ENCODE measurements at places on chromosomes 2 and 18. TPM values are rescaled to one million over a fixed set of nuclear protein-coding genes. Genes with fewer than 3 reads are reported as not detected.

DNA sequence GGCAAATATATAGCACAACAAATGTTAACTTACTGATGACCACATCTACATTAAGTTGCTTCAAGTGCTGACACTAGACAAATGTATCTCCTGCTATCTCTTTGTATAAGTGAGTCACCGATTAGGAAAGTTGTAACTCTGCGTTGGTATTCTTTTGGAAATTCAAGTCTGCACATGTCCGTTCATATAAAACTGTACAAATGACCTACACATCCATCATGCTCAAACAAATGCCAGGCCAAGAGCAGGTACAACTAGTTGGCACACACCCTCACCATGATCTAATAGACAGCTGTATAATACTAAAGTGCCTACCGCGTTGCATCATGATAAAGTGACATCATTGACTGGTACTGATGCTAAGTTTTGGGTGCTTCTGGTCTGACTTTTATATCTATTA is 141.1 kb downstream of the RBMS1 start:
- H3K27ac ChIP-seq: no peak overlapping the region
- no peak for DNase-seq
- no peaks in the 10 kb centered on the region for H3K27me3 ChIP-seq
- H3K36me3 ChIP-seq: peaks cover 9% of the 10 kb centered on the region

- H3K4me3 ChIP-seq: no peak overlapping the region
- peaks cover 2% of the 10 kb centered on the region for H3K36me3 ChIP-seq
- no peak overlapping the region for H3K27ac ChIP-seq
- no peak for DNase-seq
- H3K4me1 ChIP-seq: no peaks in the 10 kb centered on the region
These were observed 84.6 kb downstream of the DNMT3A start for GRCh38 chr2:25257032-25257552.

The LRP1B gene
- total RNA-seq: 0.05 TPM

- H3K27ac ChIP-seq: peak overlapping the region; percentile 22
- no peaks in the 10 kb centered on the region for H3K27me3 ChIP-seq
- peaks cover 12% of the 10 kb centered on the region for H3K4me1 ChIP-seq
- no peaks in the 10 kb centered on the region for H3K36me3 ChIP-seq
- DNase-seq: peak; percentile 11
These were observed 118.9 kb downstream of the CCDC102B start for GRCh38 chr18:68916734-68917133.

- H3K4me3 ChIP-seq: no peak overlapping the region
- no peak overlapping the region for H3K27ac ChIP-seq
- no peaks in the 10 kb centered on the region for H3K4me1 ChIP-seq
- H3K27me3 ChIP-seq: peaks cover 50% of the 10 kb centered on the region
- no peaks in the 10 kb centered on the region for H3K36me3 ChIP-seq
These were observed 1.3 kb downstream of the RTP5 start for GRCh38 chr2:241870611-241871537.

The ALPI gene
- not detected for total RNA-seq

The SKOR2 gene
- not detected for total RNA-seq

DNA sequence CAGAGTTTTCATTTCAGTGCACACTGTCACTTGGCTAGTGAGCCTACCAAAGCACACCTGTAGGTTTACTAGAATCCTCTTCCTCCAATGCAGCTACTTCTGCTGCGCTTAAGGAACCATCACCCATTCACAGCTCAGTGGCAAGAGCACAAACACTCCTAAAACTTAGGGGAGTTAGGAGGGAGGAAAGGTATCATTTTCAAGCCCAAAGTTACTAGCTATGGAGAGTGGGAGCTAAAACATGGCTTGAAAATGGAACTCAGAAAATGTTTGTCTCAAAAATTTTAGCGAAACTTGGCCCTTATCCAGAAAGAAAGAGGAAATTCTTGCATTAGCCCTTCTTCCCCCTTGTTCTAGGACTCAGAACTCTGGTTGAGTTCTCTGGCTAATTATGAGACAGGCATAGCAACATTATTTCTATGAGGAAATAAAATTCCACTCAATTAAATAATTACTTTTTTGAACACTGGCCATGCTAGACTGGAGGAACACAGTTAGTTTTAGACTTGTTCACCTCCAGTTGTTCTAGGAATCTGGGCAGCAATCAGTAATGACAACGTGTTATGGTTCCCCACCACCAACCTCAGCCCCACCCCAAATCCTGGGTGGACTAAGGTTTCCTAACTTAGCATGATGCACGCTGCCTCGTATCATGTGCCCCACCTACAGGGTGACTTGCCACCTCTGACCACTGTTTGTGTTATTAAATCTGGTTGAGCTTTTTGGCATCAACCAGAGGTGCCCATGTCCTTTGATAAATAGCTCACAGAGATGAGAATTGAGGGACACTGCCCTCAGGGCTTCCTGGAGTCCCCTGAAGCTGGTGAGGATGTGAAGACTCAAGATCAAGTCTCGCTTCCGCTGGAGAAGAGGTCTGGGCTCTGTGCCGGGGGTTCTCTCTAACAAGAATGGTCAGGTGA is 32.8 kb downstream of the LPIN2 start:
- peaks cover 9% of the 10 kb centered on the region for H3K36me3 ChIP-seq
- H3K27ac ChIP-seq: peak overlapping the region; percentile 76
- peaks cover 80% of the 10 kb centered on the region for H3K4me1 ChIP-seq
- H3K27me3 ChIP-seq: no peaks in the 10 kb centered on the region
- DNase-seq: peak; percentile 24
- H3K4me3 ChIP-seq: peak overlapping the region; percentile 8

GRCh38 chr2:176106581-176107539 is at the start of gene HOXD11:
Gene HOXD11, plus strand, starts transcription at chr2:176107280. Its CDS starts 76 bp downstream, at chr2:176107356.
- peaks cover 9% of the 10 kb centered on the region for H3K4me1 ChIP-seq
- peak within 1 kb of the TSS; percentile 18 for H3K4me3 ChIP-seq
- H3K27ac ChIP-seq: peak within 1 kb of the TSS; percentile 0
- DNase-seq: peak; percentile 15
- H3K27me3 ChIP-seq: peaks cover 47% of the 10 kb centered on the region

GRCh38 chr2:226488034-226488433 is 311.6 kb downstream of the IRS1 start:
- H3K36me3 ChIP-seq: no peaks in the 10 kb centered on the region
- no peak overlapping the region for H3K27ac ChIP-seq
- no peak overlapping the region for H3K4me3 ChIP-seq
- no peak for DNase-seq

The IRS1 gene
- total RNA-seq: 34.4 TPM

DNA sequence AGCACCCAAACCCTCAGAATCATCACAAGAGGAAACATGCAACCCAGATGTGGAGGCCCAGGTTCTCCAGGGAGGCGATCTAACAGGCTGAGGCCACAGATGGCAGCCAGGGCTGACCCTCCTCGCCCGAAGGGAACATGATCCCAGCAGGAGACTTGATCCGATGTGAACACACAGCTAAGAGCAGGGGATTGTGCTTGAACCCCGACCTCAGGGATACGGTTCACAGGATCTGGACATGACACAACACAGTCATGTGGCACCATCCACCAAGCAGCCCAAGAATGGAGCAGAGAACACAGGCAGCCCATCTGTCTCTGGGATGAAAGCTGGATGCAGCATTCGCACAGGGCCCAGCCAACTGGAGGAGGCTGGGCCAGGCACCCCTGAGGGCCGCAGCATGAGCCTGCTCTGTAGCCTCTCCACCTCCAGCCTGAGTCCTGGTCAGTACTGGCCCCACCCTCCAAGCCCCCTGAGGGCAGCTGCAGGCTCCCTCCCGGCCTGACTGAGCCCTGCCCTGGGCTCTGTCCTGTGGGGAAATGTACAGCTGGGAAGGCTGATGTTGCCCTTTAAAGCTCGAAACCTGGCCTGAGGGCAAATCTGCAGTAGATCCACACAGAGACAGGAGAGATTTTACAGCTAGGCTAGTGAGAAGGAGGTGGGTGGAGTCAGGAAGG is 39.0 kb downstream of the AQP12A start:
- no peak overlapping the region for H3K27ac ChIP-seq
- peaks cover 62% of the 10 kb centered on the region for H3K36me3 ChIP-seq
- H3K4me3 ChIP-seq: no peak overlapping the region
- DNase-seq: no peak
- no peaks in the 10 kb centered on the region for H3K4me1 ChIP-seq

- no peaks in the 10 kb centered on the region for H3K4me1 ChIP-seq
- no peak for DNase-seq
These were observed 42.7 kb downstream of the NPPC start for GRCh38 chr2:231883468-231883881.

The SS18 gene
- total RNA-seq: 89.9 TPM

DNA sequence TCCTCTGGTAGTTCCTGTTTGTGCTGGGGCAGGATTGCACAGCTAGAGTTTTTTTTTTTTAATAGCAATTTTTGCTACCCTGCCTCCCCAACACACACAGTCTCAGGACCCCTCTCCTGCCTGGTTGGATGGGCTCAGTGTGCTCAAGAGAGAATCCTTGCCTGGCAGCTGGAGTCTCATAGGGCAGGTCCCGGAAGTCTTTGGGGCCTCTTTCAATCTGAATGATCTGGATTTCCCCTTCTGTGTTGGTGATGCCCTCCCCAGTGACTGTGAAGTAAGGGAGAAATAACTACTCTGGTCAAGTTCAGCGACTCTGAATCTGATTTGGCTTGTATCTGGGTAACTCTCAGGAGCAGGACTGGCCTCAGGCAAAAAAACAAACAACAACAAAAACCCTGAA is 220.6 kb upstream of the LRRTM1 start:
- H3K27me3 ChIP-seq: no peaks in the 10 kb centered on the region
- H3K4me3 ChIP-seq: no peak overlapping the region
- no peaks in the 10 kb centered on the region for H3K4me1 ChIP-seq
- no peaks in the 10 kb centered on the region for H3K36me3 ChIP-seq

DNA sequence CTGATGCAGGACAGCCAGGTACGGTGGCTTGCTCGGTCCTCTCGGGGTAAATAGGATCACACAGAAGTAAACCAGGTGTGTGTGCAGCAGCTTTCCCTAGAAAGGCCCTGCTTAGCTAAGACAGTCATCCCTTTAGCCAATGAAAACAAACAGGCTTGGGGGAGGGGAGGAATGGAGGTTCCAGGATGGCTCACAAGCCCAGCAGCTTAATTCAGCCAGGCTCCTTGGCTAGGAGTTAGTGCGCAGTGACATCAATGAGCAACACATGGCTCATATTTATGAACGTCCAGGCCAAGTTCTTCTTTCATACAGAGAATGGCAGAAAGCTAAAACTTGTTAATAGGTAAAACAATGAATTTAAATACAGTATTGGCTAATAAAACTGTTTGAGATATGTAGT is 10.2 kb downstream of the IAH1 start:
- H3K27me3 ChIP-seq: no peaks in the 10 kb centered on the region
- H3K4me1 ChIP-seq: no peaks in the 10 kb centered on the region
- DNase-seq: no peak
- H3K36me3 ChIP-seq: peaks cover 51% of the 10 kb centered on the region
- no peak overlapping the region for H3K27ac ChIP-seq

GRCh38 chr18:48621815-48622555 is 83.2 kb downstream of the CTIF start:
- no peak for DNase-seq
- H3K4me1 ChIP-seq: no peaks in the 10 kb centered on the region
- H3K4me3 ChIP-seq: no peak overlapping the region
- no peak overlapping the region for H3K27ac ChIP-seq
- no peaks in the 10 kb centered on the region for H3K27me3 ChIP-seq

The MC5R gene
- total RNA-seq: not detected

The MRO gene
- not detected for total RNA-seq

GRCh38 chr2:224261326-224261725 is 140.6 kb downstream of the FAM124B start:
- no peaks in the 10 kb centered on the region for H3K4me1 ChIP-seq
- no peaks in the 10 kb centered on the region for H3K27me3 ChIP-seq
- H3K36me3 ChIP-seq: no peaks in the 10 kb centered on the region
- H3K4me3 ChIP-seq: no peak overlapping the region
- no peak for DNase-seq

The CCDC68 gene
- 16.0 TPM for total RNA-seq

The BOK gene
- total RNA-seq: 35.0 TPM

DNA sequence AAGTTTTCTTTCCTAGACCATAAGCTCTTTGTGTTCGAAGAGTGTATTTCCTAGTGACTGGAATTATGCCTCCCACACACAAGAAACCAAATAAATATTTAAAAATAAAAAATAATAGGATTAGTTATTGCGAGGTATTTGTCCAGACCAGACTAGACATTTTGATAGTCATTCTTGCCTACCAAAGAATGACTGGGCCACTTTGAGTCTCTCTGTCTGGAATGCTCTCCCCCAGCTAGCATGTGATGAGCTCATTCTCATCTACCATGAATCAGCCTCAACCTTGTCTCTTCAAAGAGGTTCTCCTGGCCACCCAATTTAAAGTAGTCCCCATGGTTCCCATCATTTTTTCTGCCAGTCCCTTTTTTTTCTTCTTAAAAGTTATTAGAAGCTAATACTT is 13.9 kb upstream of the DSC1 start:
- H3K36me3 ChIP-seq: no peaks in the 10 kb centered on the region
- DNase-seq: no peak
- no peak overlapping the region for H3K27ac ChIP-seq
- no peaks in the 10 kb centered on the region for H3K27me3 ChIP-seq
- no peak overlapping the region for H3K4me3 ChIP-seq
- H3K4me1 ChIP-seq: peaks cover 8% of the 10 kb centered on the region

DNA sequence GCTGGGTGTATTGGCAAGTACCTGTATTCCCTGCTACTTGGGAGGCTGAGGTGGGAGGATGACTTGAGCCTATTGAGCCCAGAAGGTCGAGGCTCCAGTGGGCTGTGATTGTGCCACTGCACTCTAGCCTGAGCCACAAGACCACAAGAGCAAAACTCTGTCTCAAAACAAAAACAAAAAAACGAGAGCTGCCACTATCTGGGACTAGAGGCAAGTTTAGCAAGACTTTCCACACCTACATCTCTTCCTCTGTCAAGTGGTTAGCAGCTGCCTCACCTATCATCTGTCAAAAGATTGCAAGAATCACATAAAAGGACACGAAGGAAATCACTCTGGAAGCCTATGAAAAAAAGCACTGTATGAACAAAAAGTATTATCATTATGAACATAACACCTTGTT is 55.2 kb upstream of the RIOK3 start:
- H3K27me3 ChIP-seq: no peaks in the 10 kb centered on the region
- no peak overlapping the region for H3K4me3 ChIP-seq
- no peak for DNase-seq

GRCh38 chr18:21393986-21394385 is 152.0 kb downstream of the GREB1L start:
- H3K27me3 ChIP-seq: no peaks in the 10 kb centered on the region
- peaks cover 20% of the 10 kb centered on the region for H3K4me1 ChIP-seq
- no peaks in the 10 kb centered on the region for H3K36me3 ChIP-seq
- H3K27ac ChIP-seq: no peak overlapping the region

GRCh38 chr2:231621051-231621879 is 28.6 kb downstream of the TEX44 start:
- DNase-seq: peak; percentile 88
- H3K27me3 ChIP-seq: no peaks in the 10 kb centered on the region
- H3K4me3 ChIP-seq: peak overlapping the region; percentile 59
- peak overlapping the region; percentile 51 for H3K27ac ChIP-seq
- peaks cover 6% of the 10 kb centered on the region for H3K36me3 ChIP-seq

The PXDN gene
- total RNA-seq: not detected

GRCh38 chr2:85312404-85312803 is 15.4 kb downstream of the TGOLN2 start:
- peaks cover 22% of the 10 kb centered on the region for H3K4me1 ChIP-seq
- H3K27me3 ChIP-seq: no peaks in the 10 kb centered on the region
- H3K4me3 ChIP-seq: no peak overlapping the region
- no peak for DNase-seq

Data from Calu3 (cell line).